ENCODE measurements at places on chromosomes 1 and 21.

DNA sequence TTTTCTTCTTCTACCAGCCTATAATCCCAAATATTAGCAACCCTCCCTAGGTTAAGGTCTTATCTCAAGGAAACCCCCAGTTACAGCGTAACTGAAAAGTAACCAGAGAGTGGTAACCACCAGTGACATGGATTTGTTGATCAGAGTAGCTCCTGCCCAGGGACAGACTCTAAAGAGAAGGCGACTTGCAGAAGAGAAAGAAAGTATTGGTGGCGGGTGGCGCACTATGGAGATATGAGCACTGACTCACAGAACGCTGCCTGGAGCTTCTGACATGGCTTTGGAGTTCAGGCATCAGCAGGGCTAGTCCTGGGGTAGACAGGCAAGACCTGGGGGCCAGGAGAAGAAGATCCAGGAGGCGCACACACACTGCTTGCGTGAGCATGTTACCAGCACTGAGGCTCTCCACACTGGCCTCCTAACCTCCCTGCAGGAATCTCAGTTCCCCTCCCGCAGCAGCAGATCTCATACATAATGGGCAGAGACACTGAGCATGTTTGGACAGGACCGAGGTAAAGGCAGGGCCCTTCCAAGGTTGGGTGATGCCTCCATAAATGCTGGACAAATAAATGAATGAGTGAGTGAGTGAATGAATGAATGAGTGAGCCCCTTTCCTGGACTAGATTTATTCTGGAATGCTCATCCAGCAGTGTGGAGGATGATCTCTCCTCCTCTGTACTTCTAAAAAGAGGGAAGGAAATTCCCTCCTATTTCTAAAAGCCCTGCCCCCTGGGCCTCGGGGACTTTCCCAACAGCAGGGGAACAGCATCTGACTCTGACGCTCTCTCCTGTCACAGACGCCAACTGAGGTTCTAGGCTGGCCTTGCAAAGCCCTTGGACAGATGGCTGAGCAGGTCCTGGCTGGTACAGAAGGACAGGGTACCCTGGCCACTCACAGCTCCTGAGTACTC is 175.5 kb downstream of the CLIC6 start:
- no peak for DNase-seq

DNA sequence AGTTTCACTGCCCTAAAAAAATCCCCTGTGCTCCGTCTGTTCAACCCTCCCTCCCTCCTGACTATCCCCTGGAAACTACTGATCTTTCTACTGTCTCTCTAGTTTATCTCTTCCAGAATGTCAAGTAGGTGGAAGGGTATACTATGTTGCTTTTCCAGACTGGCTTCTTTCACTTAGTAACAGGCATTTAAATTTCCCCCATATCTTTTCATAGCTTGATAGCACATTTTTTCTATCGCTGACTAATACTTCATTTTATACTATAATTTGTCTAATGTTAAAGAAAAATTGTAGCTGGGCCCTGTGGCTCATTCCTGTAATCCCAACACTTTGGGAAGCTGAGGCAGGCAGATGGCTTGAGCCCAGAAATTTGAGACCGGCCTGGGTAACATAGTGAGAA is 142.8 kb downstream of the DSCAM start:
- DNase-seq, result no peak

DNA sequence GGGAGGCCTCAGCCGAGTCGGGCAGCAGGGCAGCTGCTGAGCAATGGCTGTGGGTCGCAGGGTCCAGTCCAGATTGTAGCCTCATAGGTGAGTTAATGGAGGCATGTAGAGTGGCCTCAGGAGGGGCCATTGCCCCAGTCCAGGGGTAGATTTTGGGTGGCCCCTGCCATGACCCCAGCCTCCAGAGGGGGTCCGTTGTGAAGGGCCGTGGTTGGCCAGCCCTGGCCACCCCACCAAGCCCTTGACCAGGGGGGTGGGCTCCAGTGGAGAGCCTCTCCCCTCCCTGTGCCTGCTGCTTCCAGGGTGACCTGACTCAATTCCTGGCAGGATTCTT is 26.1 kb downstream of the TRPM2 start:
- no peak for DNase-seq

- no peak for DNase-seq
Observed at GRCh38 chr1:7127322-7128075, 342.2 kb downstream of the CAMTA1 start.

- no peak for DNase-seq
Observed at GRCh38 chr1:18938707-18939070, 17.8 kb downstream of the IFFO2 start.

GRCh38 chr1:24903560-24903954 is 26.5 kb downstream of the RUNX3 start:
- no peak for DNase-seq

DNA sequence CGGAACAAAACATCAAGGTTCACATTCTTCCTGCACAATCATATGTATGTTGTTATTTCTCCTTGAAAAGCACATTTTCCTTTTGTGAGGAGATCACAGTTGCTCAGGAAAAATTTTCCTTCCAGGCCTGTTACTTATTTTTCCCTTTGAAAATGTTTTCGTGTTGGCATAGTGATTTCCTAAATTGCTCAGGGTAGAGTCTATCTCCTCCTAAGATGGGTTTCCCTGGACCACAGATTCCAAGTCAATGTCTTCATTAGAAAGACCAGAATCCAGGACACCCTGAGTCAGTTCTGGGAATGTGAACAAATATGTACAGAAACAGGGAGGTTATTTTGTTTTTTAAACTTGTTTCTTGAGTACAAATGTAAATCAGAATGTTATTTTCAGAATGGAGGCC is 94.3 kb upstream of the C1orf105 start:
- no peak for DNase-seq

DNA sequence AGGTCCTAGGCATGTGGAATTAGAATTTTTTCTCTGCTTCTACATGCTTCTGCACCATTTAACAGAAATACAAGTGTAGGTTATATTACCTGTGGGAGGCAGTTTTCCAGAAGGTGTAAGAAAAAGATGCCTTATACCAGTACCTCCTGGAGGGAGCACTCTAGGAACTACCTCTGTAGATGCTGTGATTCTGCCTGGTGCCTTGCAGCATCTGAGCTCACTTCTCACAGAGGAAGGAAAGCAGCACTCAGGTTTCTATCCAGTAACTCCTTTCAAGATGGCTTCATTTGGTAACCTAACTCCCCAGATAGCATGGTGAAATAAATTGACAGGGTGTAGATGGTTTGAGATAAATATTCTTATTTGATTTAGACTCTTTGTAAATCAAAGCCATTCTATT is 50.3 kb downstream of the GIPC2 start:
- DNase-seq, result no peak

GRCh38 chr1:159140474-159140873 is 30.9 kb upstream of the CADM3 start:
- no peak for DNase-seq

- DNase-seq, result no peak
Observed at GRCh38 chr1:182122256-182122912, 60.9 kb upstream of the ZNF648 start.

DNA sequence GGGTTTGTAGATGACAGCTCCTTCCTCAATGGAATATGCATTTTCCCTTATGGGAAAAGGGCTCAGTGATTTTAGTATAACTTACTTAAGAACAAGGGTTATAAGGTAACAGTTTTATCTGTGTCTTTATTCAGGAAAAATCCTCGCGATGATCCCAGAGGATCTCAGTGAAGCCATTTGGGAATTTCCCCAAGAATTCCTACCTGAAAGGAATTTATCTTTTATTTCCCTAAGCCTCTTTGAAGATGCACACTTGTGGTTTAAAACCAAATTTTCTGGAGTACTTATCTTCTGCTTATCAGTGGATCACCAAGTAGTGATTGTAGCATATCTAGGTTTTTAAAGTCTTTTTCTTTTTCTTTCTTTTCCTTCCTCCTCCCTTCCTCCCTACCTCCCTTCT is 58.8 kb downstream of the AK4 start:
- no peak for DNase-seq

- no peak for DNase-seq
Observed at GRCh38 chr1:32701421-32701911, 1.1 kb downstream of the SYNC start.

- no peak for DNase-seq
Observed at GRCh38 chr1:36092166-36092797, 3.6 kb downstream of the ADPRS start.

- no peak for DNase-seq
Observed at GRCh38 chr21:35599164-35599563, 461.2 kb downstream of the SETD4 start.

GRCh38 chr21:45948576-45949141 is 32.9 kb upstream of the COL6A1 start:
- no peak for DNase-seq

GRCh38 chr1:1435911-1436629 is 580 bp downstream of the VWA1 start:
- no peak for DNase-seq

- no peak for DNase-seq
Observed at GRCh38 chr1:204320382-204320804, 39.3 kb downstream of the PLEKHA6 start.

DNA sequence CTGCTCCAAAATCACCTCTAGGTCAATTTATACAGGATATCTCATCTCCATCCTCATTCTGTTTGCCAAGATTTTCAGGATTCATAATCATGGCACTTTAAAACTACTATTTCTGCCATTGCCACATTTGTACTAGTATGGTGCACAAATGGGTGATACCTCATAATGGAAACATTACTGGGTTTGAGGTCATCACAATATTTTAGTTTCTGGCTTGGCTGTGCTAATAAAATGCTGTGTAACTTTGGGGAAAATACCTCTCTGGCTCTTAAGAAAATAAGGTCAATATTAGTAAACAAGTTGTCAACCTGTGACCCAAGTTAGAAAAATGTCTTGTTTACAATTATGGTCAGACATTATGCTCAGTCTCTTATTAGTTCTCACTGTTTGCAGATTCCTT is 4.7 kb upstream of the SLAMF7 start:
- no peak for DNase-seq

DNA sequence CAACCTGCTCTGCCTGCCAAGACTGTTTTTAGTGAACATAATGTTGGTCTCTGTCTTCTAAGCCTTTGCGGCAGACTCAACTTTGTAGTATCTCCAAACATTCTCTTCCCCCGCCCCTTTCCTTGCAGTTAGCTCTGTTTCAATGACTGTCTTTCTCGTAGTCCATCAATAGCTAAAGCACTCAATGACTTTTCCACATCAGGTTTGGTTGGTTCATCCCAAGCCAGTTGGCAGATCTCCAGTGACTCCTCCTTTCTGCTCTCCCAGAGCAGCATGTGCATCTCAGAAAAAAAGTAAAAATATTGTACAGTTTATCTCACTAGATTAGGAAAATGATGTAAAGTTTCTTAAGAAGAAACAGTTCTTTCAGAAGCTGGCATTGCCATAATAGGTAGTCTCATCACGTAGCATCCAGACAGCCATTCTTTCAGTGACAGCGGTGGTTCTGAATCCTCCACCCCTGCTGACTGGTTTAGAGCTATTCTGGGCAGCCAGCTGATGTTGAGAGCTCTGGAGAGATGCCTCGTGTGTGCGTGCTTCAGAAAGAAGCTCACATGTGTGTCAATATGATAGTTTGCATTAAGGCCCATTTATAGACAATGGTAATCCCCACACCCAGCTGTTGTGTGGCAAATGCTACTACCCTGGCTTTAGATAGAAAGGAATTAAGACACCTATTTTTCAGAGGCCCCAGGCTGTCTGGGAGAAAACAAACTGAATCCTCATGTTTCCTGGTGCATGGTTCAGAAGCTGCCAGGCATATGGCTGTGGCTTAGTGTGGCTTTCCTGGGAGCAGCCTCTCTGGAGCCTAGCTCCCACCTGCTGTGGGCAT is 53.2 kb downstream of the CNN3 start:
- DNase-seq, result peak; percentile 24

- no peak for DNase-seq
Observed at GRCh38 chr1:226884966-226885820, 14.8 kb downstream of the PSEN2 start.

GRCh38 chr1:222095606-222096475 is 354.0 kb upstream of the DUSP10 start:
- no peak for DNase-seq

GRCh38 chr1:205565799-205566198 is 61.3 kb downstream of the CDK18 start:
- no peak for DNase-seq

DNA sequence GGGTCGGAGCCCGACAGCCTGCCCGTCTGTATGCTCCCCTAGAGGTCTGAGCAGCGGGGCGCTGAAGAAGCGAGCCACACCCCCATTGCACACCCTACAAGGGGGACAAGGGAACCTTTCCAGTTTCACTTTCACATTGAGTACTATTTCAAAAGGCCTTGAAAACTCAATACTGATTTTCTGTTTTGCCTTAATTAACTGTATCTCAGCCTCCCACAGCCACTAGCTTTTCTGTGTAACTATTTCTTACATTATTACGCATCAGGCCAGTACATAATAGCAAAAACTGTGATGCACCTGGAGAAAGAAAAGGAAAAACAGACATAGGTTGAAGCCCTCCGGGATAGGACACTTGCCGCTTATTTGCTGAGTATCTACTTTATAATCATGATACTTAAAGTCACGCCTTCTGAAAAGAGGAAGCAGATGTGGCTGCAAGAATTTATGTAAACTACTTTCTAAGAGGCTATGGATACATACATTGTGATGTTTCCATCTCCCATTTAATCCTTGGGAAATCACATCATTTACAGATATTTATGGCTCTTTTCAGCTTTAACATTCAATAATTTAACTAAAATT is 1719.5 kb downstream of the MRPL39 start:
- no peak for DNase-seq

GRCh38 chr1:62092110-62092509 is 102.5 kb upstream of the L1TD1 start:
- no peak for DNase-seq

- DNase-seq, result no peak
Observed at GRCh38 chr1:156420205-156421061, 51.4 kb downstream of the RHBG start.

GRCh38 chr1:53573522-53573921 is 114.3 kb downstream of the DMRTB1 start:
- DNase-seq, result no peak

DNA sequence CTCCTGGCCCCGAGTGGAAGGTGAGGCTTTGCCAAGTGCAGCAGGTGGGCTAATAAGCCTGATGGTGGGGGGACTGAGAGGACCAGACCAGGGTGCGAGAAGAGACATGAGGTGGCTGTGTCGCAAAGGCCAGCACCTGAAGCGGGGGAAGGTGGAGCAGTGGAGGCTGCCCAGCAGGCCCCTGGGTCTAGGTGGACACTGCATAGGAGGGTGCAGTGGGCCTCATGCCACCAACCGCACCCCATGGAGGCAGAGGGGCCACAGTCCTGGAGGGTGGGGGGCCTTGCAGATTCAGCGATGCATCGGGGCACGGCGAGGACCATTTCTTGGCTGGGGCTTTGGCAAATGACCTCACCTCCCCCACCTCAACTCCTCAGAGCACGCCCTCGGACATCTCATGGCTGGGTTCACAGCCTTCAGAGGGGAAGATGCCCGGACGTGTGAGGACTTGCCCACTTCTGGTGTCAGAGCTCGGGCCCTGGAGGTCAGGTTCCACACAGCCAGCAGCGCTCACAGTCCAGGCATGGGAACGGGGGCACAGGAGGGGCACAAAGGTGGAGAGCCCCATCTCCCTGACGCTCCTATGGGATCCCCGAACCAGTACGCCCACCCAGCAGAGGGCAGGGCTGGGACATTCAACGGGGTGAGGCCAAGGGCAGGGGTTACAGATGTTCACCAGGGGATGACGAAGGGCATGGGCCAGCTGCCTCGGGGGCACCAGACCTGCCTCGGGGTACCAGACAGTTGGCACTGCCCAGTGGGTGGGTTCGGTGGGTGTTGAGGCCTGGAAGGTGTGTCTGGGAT is 35.4 kb downstream of the UBE2G2 start:
- no peak for DNase-seq
